ENCODE measurements at places on chromosomes 4 and X.

- H3K4me1 ChIP-seq = peaks cover 14% of the 10 kb centered on the region
- H3K36me3 ChIP-seq = peaks cover 22% of the 10 kb centered on the region
- no peak for DNase-seq
- H3K27me3 ChIP-seq = no peaks in the 10 kb centered on the region
- H3K27ac ChIP-seq = no peak overlapping the region
- no peak overlapping the region for H3K4me3 ChIP-seq
Measured at GRCh38 chr4:3183008-3183407, 66.0 kb upstream of the MSANTD1 start.

DNA sequence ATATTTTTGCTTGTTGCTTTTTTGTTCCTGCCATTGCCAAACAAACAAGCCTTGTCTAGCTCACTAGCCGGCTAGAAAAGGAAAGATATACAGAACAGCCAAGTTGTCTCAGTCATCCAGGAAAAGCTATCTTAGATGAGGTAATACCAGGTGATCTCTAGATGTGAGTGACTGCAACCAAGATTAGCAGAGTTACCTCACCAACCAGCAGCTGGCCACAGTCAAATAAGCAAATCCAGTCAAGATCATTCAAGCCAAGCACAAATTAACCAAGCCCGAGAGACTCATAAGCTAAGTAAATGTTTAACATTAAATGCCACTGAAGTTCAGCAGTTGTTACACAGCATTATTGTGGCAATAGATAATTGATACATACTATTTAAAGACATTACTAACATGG lies 108.6 kb downstream of the CENPC start:
- no peaks in the 10 kb centered on the region for H3K27me3 ChIP-seq
- DNase-seq = no peak
- peaks cover 27% of the 10 kb centered on the region for H3K36me3 ChIP-seq
- H3K27ac ChIP-seq = no peak overlapping the region
- peaks cover 6% of the 10 kb centered on the region for H3K4me1 ChIP-seq

GRCh38 chr4:5100336-5100735 lies 49.1 kb downstream of the STK32B start:
- H3K36me3 ChIP-seq = no peaks in the 10 kb centered on the region
- H3K4me1 ChIP-seq = no peaks in the 10 kb centered on the region
- DNase-seq = no peak
- no peak overlapping the region for H3K27ac ChIP-seq
- no peaks in the 10 kb centered on the region for H3K27me3 ChIP-seq
- no peak overlapping the region for H3K4me3 ChIP-seq

- H3K27ac ChIP-seq = no peak overlapping the region
- no peaks in the 10 kb centered on the region for H3K36me3 ChIP-seq
- H3K4me3 ChIP-seq = no peak overlapping the region
- no peak for DNase-seq
Measured at GRCh38 chr4:148332486-148332885, 109.7 kb downstream of the NR3C2 start.

DNA sequence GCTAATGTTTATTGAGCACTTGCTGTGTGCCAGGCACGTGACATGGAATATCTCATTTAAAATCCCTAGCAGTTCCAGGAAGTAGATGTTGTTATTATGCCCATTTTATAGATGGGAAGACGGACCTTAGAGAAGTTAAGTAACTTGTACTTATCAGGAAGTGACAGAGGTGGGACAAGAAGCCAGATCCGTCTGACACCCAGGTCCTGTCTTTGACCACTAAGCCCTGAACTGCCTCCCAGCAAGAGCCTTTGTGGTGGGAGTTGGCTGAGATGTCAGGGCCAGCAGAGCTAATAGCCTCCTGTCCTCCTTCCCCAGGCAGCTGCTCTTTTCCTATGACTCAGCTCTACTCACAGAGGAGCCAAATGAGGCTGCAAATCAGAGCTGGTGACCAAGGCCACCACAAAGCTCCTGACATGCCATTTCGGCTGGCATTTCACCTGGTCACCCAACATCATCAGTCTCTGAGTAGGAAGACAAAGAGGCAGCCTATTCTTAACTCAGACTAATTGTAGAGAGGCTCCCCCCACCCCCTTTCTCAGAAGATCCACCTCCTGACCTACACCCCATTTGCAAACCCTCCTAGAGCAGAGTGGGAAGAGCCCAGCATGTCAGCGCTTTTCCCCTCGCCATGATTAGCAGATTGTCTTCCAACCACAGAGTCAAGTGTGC lies 175.1 kb upstream of the KIT start:
- no peaks in the 10 kb centered on the region for H3K36me3 ChIP-seq
- H3K4me1 ChIP-seq = no peaks in the 10 kb centered on the region
- no peak overlapping the region for H3K4me3 ChIP-seq
- DNase-seq = no peak
- no peaks in the 10 kb centered on the region for H3K27me3 ChIP-seq
- no peak overlapping the region for H3K27ac ChIP-seq

- H3K27ac ChIP-seq = no peak overlapping the region
- H3K4me3 ChIP-seq = no peak overlapping the region
- H3K36me3 ChIP-seq = no peaks in the 10 kb centered on the region
- peaks cover 28% of the 10 kb centered on the region for H3K27me3 ChIP-seq
- no peak for DNase-seq
Measured at GRCh38 chrX:118802857-118803256, 20.8 kb upstream of the ZCCHC12 start.

DNA sequence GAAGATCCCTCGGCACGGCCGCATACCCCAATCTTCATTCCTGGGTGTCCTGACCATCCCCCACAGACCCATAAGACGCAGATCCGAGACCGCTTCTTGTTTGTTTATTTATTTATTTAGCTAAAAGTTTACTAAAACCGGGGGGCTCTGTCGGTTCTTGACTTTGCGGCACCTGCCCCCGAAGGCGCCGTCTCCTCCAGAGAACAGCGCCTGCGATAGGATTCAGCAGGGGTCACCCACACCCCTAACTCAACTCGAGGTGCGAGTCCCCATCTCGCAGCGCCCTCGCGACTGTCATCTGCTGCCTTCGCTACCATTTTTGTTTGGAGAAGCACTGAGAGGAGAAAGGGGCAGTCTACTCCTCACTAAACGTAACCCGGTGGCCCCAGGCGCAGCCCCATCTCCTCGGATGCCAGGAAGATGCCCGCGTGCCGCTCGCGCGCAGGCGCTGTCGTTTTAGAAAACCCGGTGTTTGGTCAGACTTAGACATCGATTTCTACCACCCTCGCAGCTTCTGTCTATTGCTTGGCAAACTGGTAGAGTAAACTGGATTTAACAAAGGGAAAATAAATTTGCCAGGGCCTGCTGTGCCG lies 18.9 kb upstream of the GPR101 start:
- no peaks in the 10 kb centered on the region for H3K36me3 ChIP-seq
- peaks cover 27% of the 10 kb centered on the region for H3K4me1 ChIP-seq
- DNase-seq = peak; percentile 38
- H3K27me3 ChIP-seq = peaks cover 75% of the 10 kb centered on the region
- peak overlapping the region; percentile 80 for H3K27ac ChIP-seq
- H3K4me3 ChIP-seq = peak overlapping the region; percentile 93

- peak overlapping the region; percentile 55 for H3K27ac ChIP-seq
- no peaks in the 10 kb centered on the region for H3K36me3 ChIP-seq
- H3K4me1 ChIP-seq = peaks cover 52% of the 10 kb centered on the region
- DNase-seq = no peak
Measured at GRCh38 chr4:168484626-168485025, 4.3 kb upstream of the DDX60L start.

- no peaks in the 10 kb centered on the region for H3K4me1 ChIP-seq
- H3K27ac ChIP-seq = no peak overlapping the region
- DNase-seq = no peak
- H3K4me3 ChIP-seq = no peak overlapping the region
Measured at GRCh38 chr4:123248085-123248659, 148.4 kb upstream of the SPRY1 start.

- H3K27ac ChIP-seq = no peak overlapping the region
- H3K27me3 ChIP-seq = peaks cover 32% of the 10 kb centered on the region
- no peak overlapping the region for H3K4me3 ChIP-seq
- no peak for DNase-seq
Measured at GRCh38 chrX:79477691-79478090, 110.6 kb upstream of the ITM2A start.

DNA sequence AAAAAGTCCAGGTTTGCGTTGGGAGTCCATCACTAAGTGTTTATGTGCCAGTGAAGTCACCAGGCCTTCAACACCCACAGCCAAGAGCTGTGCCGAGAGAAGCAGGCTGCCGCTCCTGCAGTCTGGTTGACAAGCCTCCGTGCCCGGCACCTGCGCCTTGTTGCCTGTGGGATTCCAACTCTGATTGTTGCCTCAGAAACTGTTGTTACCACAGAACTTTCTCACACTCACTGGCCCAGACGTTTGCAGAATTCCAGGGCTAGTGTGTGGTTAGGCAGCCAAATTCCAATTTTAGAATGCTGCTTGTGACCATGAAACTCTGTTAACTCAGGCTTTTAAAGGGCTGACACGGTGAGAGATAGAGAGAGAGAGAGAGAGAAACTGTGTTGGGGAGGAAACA lies 119.5 kb upstream of the LIMCH1 start:
- H3K4me3 ChIP-seq = no peak overlapping the region
- H3K27ac ChIP-seq = no peak overlapping the region
- H3K4me1 ChIP-seq = no peaks in the 10 kb centered on the region
- no peaks in the 10 kb centered on the region for H3K36me3 ChIP-seq
- DNase-seq = no peak
- no peaks in the 10 kb centered on the region for H3K27me3 ChIP-seq

- H3K27me3 ChIP-seq = peaks cover 55% of the 10 kb centered on the region
- H3K4me1 ChIP-seq = peaks cover 19% of the 10 kb centered on the region
- peak; percentile 46 for DNase-seq
- H3K36me3 ChIP-seq = no peaks in the 10 kb centered on the region
- H3K4me3 ChIP-seq = peak overlapping the region; percentile 35
- no peak overlapping the region for H3K27ac ChIP-seq
Measured at GRCh38 chrX:72121383-72121782, 10.3 kb downstream of the RTL5 start.

GRCh38 chr4:58149404-58150085 lies 1039.4 kb upstream of the IGFBP7 start:
- H3K27ac ChIP-seq = no peak overlapping the region
- H3K4me1 ChIP-seq = no peaks in the 10 kb centered on the region
- H3K27me3 ChIP-seq = no peaks in the 10 kb centered on the region
- DNase-seq = no peak
- H3K36me3 ChIP-seq = peaks cover 5% of the 10 kb centered on the region

DNA sequence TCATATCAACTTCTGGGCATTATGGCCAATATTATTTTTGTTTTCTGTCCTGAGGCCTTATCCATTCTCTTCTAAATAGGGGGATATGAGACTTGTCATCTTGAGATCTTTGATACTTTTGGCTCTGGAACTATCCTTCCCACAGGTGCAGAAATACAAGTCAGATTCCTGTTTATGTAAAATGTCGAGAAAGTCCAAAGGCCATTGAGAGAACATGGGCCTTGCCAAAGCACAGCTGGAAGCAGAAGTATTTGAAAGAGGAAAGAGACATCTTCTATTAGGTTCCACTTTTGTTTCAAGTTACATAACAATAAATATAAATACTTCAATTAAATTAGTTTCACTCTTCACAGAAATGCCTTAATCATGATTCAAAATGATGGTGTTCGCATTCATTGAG lies 20.8 kb upstream of the PRSS48 start:
- H3K27me3 ChIP-seq = peaks cover 8% of the 10 kb centered on the region
- DNase-seq = no peak
- H3K27ac ChIP-seq = no peak overlapping the region

DNA sequence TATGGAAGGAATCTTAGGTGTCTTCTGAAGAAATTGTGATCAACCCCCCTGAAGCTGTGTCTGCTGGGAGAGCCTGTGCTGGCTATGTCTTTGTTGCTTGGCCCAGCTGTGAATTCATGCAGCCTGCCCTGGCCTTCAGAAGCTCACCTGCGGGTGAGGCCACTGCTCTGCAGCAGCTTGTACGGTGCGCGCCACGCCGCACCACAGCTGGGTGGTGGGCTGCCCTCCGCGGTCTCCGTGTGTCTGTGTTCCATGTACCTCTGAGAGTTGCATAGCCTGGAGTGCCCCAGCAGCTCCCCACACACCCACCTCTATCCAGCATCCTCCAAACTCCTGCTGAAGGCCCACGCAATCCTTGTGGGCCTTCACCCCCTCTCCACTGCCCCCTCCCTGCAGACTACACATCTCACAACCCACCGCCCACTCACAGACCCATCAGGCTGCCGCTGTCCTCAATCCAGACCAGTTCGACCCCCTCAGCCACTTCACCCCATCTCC lies 65.6 kb downstream of the ENPP6 start:
- DNase-seq = no peak
- H3K4me1 ChIP-seq = peaks cover 9% of the 10 kb centered on the region
- no peaks in the 10 kb centered on the region for H3K36me3 ChIP-seq
- no peak overlapping the region for H3K27ac ChIP-seq
- H3K27me3 ChIP-seq = peaks cover 12% of the 10 kb centered on the region

- H3K27me3 ChIP-seq = peaks cover 23% of the 10 kb centered on the region
- H3K4me3 ChIP-seq = no peak overlapping the region
- no peaks in the 10 kb centered on the region for H3K36me3 ChIP-seq
- no peak overlapping the region for H3K27ac ChIP-seq
- no peaks in the 10 kb centered on the region for H3K4me1 ChIP-seq
- no peak for DNase-seq
Measured at GRCh38 chr4:154465085-154465484, 26.5 kb downstream of the DCHS2 start.

- DNase-seq = no peak
- H3K36me3 ChIP-seq = peaks cover 8% of the 10 kb centered on the region
- no peak overlapping the region for H3K4me3 ChIP-seq
Measured at GRCh38 chr4:146462251-146462650, 59.5 kb downstream of the SLC10A7 start.

GRCh38 chrX:103730796-103731493 lies 20.2 kb downstream of the TMEM31 start:
- H3K27ac ChIP-seq = no peak overlapping the region
- H3K4me3 ChIP-seq = no peak overlapping the region
- H3K27me3 ChIP-seq = peaks cover 48% of the 10 kb centered on the region
- peaks cover 7% of the 10 kb centered on the region for H3K4me1 ChIP-seq

DNA sequence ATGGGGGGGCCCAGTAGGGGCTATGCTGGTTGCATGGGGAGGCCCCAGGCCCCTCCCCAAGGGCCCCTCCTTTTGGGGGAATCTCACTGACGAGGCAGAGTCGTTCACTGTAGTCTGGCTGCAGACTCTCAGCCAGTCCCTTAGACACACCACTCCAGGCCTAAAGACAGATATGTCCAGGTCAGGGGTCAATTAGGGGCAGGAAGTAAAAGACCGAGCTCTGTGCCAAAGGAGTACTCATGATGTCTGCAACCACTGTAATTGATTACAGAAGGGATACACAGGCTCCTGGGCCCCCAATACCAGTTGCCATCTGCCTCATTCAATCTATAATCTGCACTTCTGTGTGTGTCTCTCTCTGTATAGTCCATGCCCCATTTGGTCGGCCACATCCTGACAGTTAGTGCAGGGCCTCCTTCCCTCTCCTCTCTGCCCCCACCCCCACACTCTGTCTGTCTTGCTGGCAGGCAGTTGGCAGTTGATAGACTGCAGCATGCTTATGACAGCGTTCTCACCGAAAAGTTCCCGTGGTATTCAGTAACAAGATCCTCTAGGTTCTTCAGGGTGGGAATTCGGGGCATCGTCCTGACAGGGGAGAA lies 1.3 kb upstream of the CXorf65 start:
- H3K27ac ChIP-seq = peak overlapping the region; percentile 92
- peaks cover 6% of the 10 kb centered on the region for H3K27me3 ChIP-seq
- peak; percentile 38 for DNase-seq
- H3K4me3 ChIP-seq = peak overlapping the region; percentile 85
- peaks cover 83% of the 10 kb centered on the region for H3K4me1 ChIP-seq

- no peak overlapping the region for H3K4me3 ChIP-seq
- peaks cover 7% of the 10 kb centered on the region for H3K27me3 ChIP-seq
- H3K36me3 ChIP-seq = no peaks in the 10 kb centered on the region
Measured at GRCh38 chr4:138689187-138689586, 326.4 kb upstream of the NOCT start.
